Choroid plexus epithelial cell (primary cell): ENCODE measurements at places on chromosomes 16 and 17.

- no peak for DNase-seq
Observed at GRCh38 chr17:52096056-52096455, 62.5 kb downstream of the CA10 start.

GRCh38 chr17:38872027-38872511, 2.2 kb downstream of the LASP1 start:
- no peak for DNase-seq

- no peak for DNase-seq
Observed at GRCh38 chr17:75047398-75048098, 523 bp downstream of the KCTD2 start.

GRCh38 chr17:76614912-76615617, 28.5 kb downstream of the ST6GALNAC1 start:
- no peak for DNase-seq

- DNase-seq, result no peak
Observed at GRCh38 chr16:88508868-88509748, 56.0 kb downstream of the ZFPM1 start.

DNA sequence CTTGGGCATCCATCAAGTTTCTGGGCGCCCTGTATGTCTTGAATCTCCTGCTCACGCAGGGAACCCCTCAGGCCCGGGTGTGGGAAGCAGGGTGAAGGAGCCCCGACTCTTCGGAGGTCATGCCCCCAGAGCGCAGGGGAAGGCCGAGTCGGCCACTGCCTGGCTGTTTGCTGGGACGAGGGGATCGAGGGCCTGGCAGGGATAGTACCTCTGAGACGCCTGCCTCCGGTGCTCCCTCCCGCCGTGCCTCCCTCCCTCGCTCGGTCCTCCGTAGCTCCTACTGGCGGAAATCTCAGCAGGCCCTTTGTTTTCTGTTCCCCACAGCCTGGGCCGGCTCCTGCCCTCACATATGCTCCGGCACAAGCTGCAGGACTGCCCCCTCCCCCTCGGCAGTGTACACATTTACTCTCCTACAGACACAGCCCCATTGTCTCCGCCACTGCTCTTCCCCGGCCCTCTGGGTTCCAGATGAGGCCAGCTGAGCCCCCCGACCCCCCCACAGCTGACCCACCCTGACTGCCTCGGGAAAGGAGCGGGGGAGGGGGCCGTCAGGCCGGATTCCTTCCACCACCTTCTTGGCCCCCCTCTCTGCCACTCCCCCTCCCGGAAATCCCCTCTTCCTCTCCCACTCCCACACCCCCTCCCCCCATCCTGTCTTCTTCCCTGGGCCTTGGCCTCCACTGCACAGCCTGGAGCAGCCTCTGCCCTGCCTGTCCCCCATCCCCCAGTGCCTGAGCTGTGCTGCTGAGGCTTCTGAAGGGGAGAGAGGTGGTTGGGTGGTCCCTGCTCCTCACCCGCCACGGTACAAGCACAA, 1.4 kb downstream of the TRAF4 start:
- DNase-seq, result peak; percentile 76
